Endothelial cell (in vitro differentiated cells): ENCODE measurements at places on chromosomes 7 and 10.

- no peak for DNase-seq
Measured at GRCh38 chr10:52409195-52409594, 95.1 kb downstream of the DKK1 start.

- no peak for DNase-seq
Measured at GRCh38 chr7:57867884-57868701, 418.1 kb downstream of the ZNF716 start.

DNA sequence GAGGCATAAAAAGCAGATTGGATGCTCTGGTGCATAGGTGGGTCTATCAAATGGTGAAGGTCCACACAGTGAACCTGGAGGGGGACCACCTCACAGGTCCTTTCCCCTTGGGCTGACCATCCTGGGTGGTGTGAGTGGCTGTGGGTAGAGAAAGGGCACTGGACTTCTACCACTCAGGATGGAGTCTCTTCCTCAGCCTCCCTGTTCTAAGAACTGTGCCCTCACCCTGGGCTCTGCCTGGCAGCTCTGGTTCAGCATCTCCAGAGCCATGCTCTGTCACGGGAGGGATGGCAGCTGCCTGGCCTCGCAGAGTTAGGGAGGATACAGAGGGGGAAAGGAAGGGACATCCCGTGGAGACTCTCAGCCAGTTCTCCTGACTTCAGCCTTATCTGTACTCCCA, 121.8 kb downstream of the TAX1BP1 start:
- DNase-seq: no peak

DNA sequence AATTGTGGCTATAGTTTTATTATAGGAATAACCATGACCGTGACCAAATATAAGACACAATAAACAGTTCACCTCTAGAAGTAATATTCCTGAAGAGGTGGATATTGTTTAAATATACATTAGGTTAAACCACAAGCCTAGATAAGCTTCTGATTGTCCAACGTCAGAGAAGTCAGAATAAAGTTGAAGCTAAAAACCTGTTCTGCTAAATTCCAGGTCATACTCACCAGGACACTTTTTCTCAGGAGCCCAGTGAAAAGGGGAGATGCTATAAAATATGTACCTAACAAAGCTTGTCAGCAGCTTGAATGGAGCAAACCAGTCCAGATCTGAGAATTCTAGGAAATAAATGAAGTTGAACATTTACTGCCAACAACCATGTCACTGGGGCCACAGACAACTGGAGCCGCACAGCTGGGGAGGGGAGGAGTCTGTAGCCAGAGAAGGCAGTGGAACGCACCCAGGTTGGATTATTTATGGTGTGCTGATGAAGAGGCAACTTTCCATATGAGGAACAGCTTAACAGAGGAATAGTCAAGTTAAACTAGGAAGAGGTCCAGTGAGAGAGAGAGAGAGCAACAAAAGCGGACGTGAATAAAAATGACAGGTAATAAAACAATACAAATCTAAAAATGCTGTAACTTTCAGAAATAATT, 191.1 kb downstream of the ZNF438 start:
- DNase-seq: no peak

DNA sequence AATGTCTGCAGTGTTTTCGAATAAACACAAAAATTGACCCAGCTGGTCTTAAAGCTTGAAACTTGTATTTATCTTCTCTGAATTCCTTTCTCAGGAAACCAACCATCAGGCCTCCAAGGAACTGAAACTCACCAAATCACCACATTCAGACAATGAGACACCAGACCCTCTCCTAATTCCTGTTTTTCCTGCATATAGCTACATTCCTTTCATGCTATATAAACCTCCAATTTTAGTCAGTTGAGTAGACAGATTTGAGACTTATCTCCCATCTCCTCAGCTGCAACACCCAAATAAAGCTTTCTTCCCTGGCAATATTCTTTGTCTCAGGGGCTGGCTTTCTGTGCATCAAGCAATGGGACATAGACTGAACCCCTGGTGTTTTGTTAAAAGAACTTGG, 317.0 kb downstream of the CACNA2D1 start:
- DNase-seq: no peak

GRCh38 chr7:44064791-44065430, 456 bp downstream of the PGAM2 start:
- DNase-seq: no peak

DNA sequence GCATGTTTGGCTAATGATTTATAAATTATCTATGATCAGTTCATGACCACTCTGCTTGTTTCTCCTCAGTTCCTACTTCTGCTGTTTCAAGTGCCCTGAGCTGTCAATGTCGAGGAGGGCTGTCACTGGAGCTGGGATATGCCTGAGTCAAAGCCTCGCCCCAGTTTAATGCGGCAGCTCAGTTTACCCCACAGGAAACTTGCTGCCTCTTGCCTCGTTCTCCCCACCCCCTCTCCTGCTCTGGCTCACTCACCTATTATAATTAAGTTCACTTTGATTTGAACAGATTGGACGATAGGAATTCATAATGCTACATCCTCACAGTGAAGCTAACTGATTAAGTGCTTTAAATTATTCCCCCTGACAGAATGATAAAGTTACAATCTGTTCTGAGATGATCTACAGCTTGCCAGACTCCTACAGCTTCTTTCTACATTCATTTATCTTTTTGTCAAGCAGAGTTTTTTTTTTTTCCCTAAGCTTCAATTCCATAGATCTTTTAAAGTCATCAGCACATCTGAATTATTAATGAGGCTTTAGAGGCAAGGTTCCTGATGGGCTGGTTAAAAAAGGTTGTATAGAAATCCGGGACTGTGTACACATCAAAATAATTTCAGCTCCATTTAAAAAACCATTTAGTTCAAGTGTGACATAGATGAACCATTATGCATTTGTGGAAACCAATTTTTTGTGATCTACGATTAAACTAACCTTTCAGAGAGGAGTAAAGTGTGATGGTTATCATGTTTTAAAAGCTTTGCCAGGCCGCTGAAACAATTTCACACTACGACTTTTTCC, 758.3 kb downstream of the KCNMA1 start:
- DNase-seq: no peak

DNA sequence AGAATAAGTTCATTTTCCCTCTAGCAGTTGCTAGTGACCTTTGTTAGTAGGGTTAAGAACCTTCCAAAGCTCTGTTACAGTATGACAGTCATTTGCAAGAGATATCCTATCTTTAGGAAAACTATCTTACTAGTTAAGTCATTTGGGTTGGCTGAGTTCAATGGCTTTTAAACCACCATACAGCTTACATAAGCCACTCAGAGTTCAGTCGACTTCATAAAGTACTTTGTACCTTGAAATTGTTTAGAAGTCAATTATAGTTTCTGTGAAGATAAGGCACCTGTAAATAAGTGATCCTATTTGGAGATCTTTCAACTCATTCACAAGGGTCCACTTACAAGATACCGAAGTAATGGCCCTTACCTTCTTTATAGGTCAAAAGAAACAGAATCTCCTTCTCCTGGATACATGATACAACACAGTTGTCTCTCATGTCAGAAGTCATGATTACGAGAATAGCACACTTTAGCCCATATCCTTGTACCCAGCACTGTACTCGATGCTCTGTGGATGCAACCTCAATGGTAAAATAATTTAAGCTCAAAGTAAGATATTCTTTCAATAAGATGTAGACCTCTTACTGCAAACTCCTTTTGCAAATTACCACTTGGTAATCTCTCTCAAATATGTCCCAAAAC, 11.9 kb upstream of the ABCC2 start:
- DNase-seq: no peak

DNA sequence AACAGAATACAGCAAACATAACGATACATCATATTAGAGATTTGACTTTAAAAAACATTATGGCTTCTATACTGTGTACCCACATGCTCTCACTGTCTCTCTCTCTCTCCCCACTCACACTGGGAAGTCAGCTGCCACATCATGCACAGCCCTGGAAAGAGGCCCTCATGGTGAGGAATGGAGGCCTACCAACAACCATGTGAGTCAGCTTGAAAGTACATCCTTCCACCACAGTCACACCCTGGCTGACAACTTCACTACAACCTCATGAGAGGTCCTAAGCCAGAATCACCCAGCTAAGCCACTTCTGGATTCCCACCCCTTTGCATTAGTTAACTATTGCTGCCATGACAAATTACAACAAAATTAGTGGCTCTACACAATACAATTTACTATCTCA, 23.3 kb upstream of the GPR22 start:
- no peak for DNase-seq

DNA sequence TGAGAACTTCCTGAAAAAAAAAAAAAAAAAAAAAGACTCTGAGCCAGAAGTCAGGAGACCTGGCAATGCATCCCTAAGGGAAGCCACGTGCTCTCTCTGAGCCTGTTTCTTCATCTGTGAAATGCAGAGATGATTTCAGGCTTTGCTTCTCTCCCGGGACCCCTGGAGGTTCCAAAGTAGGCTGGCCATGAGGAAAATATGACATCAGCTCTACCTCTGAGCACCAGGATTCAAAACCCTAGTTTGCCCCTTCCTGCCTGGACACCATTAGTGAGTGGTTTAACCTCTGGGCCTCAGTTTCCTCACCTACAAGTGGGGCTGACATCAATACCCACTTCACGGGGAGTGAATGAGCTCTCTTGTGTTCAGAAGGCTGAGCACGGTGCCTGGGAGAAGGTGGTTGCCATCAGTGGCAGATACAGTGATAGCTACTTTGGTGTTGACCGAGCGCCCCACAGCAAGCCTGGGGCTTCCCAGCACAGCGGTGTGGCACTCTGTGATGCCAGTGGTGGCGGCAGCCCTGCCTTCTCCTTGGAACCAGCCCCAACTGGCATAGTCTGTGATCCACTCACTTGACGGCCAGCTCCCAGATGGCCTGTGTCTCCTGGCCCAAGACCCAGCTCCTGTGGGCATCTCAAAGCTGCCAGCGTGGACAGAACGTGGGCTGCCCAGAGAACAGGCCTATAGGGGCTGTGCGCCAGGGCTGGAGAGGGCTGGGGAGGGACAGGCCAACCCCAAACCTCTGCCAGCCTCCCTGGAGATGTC, 153.1 kb upstream of the UNC5B start:
- no peak for DNase-seq

- DNase-seq: no peak
Measured at GRCh38 chr7:102170393-102170970, 116.2 kb upstream of the SH2B2 start.

- DNase-seq: no peak
Measured at GRCh38 chr10:14821635-14822375, 16.0 kb downstream of the CDNF start.

DNA sequence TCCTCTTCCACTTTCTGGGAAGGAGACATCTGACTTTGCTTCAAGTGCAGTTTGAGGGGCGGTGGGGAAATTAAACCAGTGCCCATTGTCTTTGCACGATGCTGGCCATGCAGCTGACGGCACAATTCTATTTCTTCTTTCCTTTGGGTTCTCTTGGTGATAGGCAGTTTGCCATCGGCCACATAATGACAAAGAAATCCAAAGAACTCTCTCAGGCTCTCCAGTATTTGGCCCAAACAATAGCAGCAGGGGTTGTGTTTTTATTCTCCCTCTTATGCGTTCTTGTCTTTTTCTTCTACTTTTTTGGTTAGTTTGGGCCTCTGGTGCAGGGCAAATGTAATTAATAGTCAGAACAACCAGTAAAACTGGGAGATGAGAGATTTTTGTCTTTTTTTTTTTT, 147.0 kb downstream of the EMX2 start:
- no peak for DNase-seq

DNA sequence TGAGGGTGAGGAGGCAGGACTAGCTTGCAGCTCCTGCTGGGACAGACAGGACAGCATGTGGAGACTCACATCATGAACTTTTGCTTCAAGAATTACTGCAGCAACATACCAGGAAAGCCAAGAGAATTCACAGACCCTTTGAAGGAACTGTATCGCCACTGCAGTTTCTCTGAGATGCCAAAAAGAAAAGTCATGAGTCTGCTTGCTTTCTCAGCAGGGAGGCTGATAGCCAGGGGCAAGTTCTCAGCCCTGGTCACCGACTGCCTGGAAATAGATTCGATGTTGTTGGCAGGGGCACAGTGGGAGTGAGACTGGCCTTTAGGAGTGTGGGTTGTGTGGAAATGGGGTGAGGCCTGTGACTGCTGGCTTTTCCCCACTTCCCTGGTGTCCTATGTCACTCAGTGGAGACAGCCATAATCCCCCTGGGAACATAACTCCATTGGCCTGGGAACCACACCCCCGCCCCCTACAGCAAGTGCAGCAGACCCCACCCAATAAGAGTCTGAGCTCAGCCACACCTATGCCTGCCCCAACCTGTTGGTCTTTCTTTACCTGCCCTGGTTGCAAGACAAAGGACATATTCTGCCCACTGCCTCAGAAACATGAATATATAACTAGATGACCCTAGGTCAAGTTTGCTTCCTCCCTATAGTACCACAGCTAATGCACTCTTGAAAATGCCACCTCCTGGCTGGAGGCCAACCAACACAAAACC, 1.6 kb upstream of the SAMD9 start:
- no peak for DNase-seq

GRCh38 chr10:132802694-132803320, 16.9 kb upstream of the NKX6-2 start:
- no peak for DNase-seq

GRCh38 chr7:130356876-130357611, 12.4 kb downstream of the CPA5 start:
- DNase-seq: no peak

GRCh38 chr7:73738220-73738611, 386 bp downstream of the ABHD11 start:
- DNase-seq: peak; percentile 48

DNA sequence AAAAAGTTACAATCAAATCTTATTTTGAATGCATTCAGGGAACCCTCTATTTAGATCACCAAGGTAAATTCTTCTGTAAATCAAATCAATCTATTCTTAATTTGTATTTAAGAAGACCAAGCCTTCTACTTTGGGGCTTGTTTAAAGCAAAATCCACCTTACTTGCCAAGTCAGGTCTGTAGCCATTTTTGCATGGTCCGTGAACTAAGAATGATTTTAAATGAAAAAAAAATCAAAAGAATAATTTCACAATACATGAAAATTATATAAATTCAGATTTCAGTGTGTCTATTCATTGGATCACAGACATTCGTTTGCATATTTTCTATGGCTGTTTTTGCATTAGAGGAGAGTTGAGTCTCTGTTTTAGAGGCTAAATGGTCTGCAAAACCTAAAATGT, 59.4 kb downstream of the SYPL1 start:
- no peak for DNase-seq

GRCh38 chr10:118590334-118590733, 5.1 kb downstream of the PRLHR start:
- no peak for DNase-seq
